ENCODE measurements at places on chromosomes 5 and 9. TPM values are rescaled to one million over a fixed set of nuclear protein-coding genes. Genes with fewer than 3 reads are reported as not detected.

DNA sequence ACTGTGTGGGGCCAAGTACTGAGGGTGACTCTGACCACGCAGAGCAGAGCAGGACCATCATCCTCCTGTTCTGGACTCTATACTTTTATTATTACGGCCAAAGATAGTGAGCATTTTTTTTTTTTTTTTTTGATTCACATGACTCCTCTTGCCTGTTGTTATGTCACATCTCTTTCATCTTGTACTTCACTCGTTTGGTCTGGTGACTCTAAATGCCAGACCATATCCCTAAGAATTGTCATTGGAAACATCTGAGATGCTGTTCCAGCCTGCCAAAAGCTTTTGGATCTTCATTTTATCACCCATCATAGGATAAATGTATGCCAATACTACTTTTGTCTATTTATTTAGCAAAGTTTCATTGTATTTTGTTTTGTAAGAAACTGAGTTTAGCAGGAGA, 168.2 kb upstream of the RAI14 start:
- DNase-seq: no peak

- no peak for DNase-seq
Measured at GRCh38 chr5:124720593-124720992, 25.8 kb downstream of the ZNF608 start.

- DNase-seq: no peak
Measured at GRCh38 chr5:79241535-79241979, 5.6 kb downstream of the JMY start.

DNA sequence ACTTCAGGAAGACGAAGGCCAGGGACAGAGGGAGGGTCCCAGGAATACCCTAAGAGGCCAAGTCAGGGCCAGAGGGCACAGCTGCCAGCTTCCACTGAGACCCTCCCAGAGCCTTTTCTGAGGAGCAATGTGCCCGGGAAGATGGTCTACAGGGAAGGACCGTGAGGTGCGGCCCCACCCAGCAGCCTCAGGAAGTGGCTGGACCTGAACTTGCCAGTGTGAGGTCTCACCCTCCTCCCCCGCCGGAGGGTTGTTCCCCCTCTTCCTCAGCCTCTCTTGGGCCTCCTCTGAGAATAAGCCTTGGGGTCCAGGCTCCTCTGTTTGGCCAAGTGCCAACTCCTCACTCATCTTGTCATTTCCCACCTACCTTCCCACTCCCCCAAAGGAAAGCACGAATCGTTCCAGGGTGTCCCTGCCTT, 13.4 kb upstream of the SLC25A51 start:
- no peak for DNase-seq

GRCh38 chr9:94870793-94871558, 144.5 kb downstream of the AOPEP start:
- DNase-seq: peak; percentile 87

DNA sequence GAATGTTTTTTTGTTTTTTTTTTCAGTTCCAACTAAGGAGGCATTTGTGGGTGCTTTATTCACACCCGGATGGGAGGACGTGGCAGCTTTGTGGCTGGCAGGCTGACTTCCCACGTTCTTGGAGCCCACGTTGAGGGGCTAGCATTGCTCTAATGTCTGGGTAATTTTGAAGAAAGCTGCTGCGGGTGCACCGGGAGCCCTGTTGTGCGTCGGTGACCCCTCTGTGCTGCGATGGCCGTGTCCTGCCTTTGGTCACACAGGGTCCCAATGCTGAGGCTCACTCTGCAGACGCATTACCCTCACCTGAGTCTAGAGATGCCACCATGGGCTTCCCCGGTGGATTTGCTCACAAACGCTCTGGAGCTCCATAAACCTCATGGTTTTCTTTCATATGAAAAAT, 34.2 kb downstream of the NDUFS6 start:
- no peak for DNase-seq

DNA sequence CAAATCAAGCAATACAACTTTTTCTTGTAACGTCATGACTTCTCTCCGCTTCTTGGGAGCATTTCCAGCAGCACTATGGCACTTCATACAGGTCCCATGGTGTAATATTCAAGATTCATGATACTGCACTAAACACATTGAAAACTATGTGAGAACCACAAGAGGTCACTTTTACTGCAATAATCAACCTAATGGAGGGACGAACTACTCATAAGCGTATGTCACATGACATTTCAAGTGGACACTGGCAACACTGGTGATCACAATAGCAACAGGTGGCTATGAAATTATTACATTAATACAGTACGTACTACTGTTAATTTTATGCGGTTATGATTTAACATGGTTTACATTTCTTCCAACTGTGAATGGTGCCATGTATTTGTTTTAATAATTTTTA, 78.6 kb upstream of the TBC1D9B start:
- no peak for DNase-seq

GRCh38 chr5:143063175-143063970, 293.2 kb downstream of the ARHGAP26 start:
- peak; percentile 74 for DNase-seq

DNA sequence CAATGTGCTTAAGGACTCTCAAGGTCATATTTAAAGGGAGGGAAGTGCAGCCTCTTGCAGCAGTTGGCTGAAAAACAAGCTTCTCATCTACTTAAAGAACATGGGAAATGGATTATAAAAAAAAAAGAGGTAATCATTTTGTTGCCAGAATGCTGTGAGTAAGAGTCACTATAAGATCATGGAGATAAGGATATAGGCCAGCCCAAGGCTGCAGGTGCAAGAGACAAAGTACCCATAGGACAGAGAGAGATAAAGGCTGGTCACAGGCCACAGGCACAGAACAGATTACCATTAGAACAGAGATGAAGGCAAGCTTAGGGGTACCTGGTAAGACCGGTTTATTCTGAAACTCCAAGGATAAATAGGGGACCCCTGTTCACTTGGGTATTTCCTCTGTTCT, 70.5 kb downstream of the CDKN2A start:
- no peak for DNase-seq

- no peak for DNase-seq
Measured at GRCh38 chr5:117135851-117136250, 561.2 kb upstream of the SEMA6A start.

DNA sequence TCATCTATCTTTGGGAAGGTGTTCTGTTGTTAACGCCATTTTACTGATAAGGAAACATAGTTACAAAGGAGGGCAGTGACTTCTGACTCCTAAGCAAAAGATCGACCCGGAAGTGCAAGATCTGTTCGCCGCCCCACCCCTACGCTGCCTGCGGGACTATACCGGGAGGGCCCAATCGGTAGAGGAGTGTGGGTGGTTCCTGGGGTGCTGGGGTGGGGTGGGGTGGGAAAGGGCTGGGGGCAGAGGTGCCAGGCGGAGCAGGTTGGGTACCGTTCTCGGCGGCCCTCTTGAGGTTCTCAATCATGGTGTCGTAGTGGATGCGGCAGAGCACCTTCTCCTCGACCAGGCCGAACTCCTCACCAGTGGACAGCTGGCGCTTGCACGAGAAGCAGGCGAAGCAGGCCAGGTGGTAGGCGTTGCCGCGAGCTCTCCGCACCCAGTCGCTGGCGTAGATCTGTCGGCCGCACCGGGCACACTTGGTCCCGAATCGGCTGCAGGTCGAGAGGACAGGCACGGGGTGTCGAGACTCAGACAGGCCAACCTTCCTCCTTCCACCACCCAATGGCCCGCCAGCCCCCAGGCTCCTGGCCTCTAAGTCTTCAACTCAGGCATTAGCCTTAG, 11.8 kb downstream of the LHX6 start:
- no peak for DNase-seq

- DNase-seq: no peak
Measured at GRCh38 chr5:138455232-138455930, 9.9 kb upstream of the EGR1 start.

DNA sequence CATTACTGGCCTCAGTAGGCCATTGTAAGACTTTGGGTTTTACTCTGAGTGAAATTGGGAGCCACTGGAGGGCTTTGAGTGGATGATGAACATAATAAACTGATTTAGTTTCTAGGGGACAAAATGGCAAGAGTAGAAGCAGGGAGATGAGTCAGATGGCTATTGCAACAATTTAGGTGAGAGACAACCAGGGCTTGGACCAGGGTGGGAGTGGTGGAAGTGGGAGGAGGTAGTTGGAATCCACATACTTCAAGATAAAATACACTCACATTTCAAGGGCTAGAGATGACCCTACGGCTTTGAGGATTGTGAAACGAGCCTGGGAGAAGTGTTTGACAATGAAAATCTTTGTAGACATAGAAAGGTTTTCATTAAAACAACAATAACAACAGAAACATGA, 136.3 kb downstream of the ACTBL2 start:
- no peak for DNase-seq

MTREX gene
- total RNA-seq: 122 TPM

EQTN gene
- total RNA-seq: 1.0 TPM

C9 gene
- total RNA-seq: not detected

TSSK1B gene
- not detected for total RNA-seq

CAVIN4 gene
- 14.5 TPM for total RNA-seq

IFNK gene
- total RNA-seq: not detected

Data from gastrocnemius medialis (tissue), 4 donors.